ENCODE measurements at places on chromosomes 13 and 19. TPM values are rescaled to one million over a fixed set of nuclear protein-coding genes. Genes with fewer than 3 reads are reported as not detected.

Gene PDE4A
- total RNA-seq = 4.2 TPM

DNA sequence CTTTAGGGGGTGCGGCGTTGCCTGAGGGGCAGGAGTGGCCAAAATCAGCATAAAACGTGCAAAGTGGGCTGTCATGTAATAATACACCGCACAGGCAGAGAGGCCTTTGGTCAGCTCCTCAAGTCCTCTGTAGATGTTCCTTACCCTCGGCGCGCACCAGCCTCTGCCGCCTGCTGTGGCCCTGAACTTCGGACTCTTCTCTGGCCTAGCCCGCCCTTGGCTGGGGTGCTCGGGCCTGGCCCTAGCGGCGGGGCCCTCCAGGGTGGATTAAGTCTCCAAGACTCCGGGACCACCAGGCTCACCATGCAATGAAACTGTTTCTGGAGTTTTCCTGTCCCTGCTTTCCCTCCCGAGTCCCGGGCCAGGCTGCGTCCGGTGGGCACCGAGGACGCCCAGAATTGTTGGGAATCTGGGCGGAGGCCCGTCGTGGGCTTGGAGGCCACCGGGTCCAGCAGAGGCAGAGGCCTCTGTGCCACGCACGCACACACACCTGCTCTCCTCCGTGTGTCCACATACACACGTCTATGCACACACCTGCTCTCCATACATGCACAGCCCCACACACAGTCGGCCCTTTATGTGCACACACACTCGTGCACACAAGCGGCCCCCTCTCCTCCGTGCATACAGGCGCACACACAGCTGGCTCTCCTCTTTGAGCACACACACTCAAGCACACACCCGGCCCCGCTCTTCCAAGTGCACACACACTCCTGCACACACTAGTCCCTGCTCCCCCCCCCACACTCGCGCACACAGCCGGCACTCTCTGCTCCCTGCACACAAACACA is 1.5 kb upstream of the TFDP1 start:
- no peak overlapping the region for H3K4me3 ChIP-seq
- no peak overlapping the region for H3K27ac ChIP-seq
- peaks cover 3% of the 10 kb centered on the region for H3K36me3 ChIP-seq
- H3K4me1 ChIP-seq = peaks cover 32% of the 10 kb centered on the region
- DNase-seq = no peak

- peak overlapping the region; percentile 85 for H3K27ac ChIP-seq
- no peak for DNase-seq
- no peaks in the 10 kb centered on the region for H3K36me3 ChIP-seq
- no peaks in the 10 kb centered on the region for H3K27me3 ChIP-seq
Measured at GRCh38 chr13:51771418-51772104, 32.4 kb downstream of the DHRS12 start.

- H3K36me3 ChIP-seq = no peaks in the 10 kb centered on the region
- DNase-seq = no peak
- H3K4me3 ChIP-seq = no peak overlapping the region
- H3K4me1 ChIP-seq = peaks cover 23% of the 10 kb centered on the region
Measured at GRCh38 chr19:2524361-2524839, 48.5 kb downstream of the GADD45B start.
